Occipital lobe (tissue), 3 donors: ENCODE measurements at places on chromosomes 4 and X. TPM values are rescaled to one million over a fixed set of nuclear protein-coding genes. Genes with fewer than 3 reads are reported as not detected.

The SERTM2 gene
- total RNA-seq: 0.16 TPM

The SPANXN5 gene
- not detected for total RNA-seq

The RAB33A gene
- total RNA-seq: 36.5 TPM

The CENPVL2 gene
- 1.7 TPM for total RNA-seq

The ASB12 gene
- 0.31 TPM for total RNA-seq

GRCh38 chrX:154751203-154751668 is 359 bp upstream of the GAB3 start:
- DNase-seq: no peak

DNA sequence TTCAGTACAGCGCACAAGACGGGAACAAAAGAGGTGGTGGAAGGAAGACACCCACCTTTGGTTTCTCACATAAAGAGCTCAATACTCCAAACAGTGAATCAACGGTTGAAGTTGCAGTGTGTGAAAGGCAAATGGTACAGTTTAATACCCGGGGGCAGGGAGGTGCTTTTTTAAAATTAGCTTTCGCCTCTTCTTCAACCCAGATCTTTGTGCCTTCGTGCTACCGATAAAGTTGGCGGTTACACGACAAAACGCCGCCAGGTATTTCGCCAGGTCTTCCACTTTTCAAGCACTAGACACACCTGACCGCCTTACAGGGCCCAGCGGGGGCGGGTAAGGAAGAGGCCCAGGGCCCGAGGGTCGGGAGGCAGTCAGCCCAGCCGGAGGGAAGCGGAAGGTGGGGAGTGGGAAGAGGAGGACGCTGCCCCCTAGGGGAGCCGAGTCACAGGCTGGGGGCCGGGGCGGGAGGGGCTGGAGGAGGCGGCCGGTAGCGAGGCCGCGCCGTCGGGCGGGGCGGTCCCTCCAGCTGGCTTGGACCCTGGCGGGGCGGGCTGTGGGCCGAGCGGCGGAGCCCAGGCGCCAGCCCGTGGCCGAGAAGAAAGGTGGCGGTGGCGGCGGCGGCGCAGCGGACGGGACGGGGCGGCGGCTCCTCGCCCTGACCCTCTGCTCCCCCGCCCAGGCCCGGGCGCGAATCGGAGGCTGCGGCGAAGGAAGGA is 16.0 kb downstream of the UTP3 start:
- peak; percentile 63 for DNase-seq

GRCh38 chrX:139881130-139881529 is 51.7 kb downstream of the ATP11C start:
- DNase-seq: no peak

DNA sequence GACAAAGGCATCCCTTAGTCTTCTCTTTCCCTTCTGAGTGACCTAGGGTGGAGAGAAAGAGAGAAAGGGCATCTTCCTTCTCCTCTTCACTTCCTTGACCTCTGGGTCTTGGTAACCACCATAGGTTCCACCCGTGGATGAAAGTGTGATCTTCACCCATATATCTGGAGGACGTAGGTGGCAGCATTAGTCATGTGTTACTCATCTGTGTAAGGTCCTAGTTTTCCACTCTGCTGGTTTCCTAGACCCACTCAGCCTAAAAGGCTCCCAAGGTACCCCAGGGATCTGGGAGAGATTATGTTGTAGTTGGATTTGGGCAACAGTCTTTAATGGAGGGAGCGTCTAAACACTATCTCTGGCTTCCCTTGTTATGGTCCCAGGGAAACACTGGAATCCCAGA is 45.5 kb upstream of the RAB9B start:
- DNase-seq: no peak

GRCh38 chr4:19379191-19379708 is 872.5 kb upstream of the SLIT2 start:
- no peak for DNase-seq

- DNase-seq: no peak
Observed at GRCh38 chr4:113094802-113095201, 45.3 kb downstream of the ANK2 start.

DNA sequence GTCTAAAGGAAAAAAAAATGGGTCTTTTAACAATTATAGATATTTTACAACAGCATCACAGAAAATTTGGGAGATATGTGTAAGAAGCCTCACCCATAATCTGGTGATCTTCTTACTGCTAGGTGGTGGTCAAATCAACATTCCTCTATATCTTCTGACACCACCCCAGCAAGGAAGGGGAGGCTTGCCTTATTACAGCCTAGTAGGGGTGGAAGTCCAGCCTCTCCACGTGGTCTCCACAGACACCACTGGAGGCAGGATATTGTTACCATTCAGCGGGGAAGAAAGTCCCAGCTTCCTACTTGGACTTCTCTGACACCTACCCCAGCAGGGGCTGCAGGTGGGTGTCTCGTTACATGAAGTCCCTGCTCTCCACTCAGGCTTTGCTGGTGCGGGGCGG is 28.7 kb downstream of the PRPS1 start:
- DNase-seq: no peak

DNA sequence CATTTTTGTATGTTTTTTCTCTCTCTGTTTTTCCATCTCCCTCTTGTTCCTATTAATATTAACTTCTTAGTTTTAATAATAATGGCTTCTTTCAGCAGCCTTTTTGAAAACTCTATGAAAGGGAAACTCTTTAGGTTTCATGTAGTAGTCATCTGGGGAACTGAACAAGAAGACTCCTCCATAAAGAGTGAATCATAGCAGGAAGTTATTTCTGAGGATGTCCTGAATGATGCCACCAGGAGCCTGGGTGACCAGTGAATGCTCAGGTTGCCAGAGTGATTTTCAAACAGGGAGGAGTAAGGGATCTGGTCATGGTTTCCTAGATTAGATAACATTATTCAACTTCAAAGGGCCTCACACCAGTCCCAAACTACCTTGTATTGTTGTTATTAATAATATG is 212.8 kb upstream of the PDE5A start:
- DNase-seq: no peak

DNA sequence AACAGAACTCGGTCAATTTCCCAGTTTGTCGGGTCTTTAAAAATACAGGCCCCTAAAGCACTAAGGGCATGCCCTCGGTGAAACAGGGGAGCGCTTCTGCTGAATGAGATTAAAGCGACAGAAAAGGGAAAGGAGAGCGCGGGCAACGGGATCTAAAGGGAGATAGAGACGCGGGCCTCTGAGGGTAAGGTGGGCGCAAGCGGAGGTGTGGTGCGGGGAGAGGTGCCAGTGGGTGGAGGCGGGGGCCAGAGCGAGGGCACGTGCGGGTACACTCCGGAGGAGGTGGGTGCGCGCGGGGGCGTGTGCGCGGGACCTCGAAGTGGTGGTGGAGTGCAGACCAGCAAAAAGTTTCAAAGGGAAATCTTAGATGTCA is 787 bp upstream of the TET2 start:
- DNase-seq: no peak

GRCh38 chr4:26032630-26033317 is 118.8 kb downstream of the SMIM20 start:
- no peak for DNase-seq

DNA sequence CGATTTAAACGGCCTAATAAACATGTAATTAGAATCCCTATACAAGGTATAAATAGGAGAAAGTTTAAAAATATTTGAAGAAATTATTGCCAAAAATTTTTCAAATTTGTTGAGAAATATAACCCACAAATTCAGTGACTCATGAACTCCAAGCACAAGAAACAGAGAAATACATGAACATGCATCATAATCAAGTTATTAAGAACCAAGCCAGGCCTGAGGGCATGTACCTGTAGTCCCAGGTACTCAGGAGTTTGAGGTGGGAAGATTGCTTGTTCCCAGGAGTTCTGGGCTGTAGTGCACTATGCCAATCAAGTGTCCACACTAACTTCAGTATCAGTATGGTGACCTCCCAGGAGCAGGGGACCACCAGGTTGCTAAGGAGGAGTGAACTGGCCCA is 341.9 kb downstream of the CAMK2D start:
- DNase-seq: no peak
